H7 (cell line): ENCODE measurements at places on chromosomes 3 and 15. TPM values are rescaled to one million over a fixed set of nuclear protein-coding genes. Genes with fewer than 3 reads are reported as not detected.

C2CD4A gene
- not detected in 2 replicates for total RNA-seq

GRCh38 chr15:78681281-78682003 is 40.4 kb upstream of the CHRNB4 start:
- DNase-seq = no peak

- DNase-seq = no peak
Measured at GRCh38 chr3:133868186-133868585, 27.5 kb downstream of the RAB6B start.

GRCh38 chr15:90560229-90560776 is 30.6 kb downstream of the CRTC3 start:
- DNase-seq = no peak

GRCh38 chr15:77455696-77456321 is 35.1 kb downstream of the HMG20A start:
- DNase-seq = no peak

GRCh38 chr3:74402821-74403220 is 211.6 kb downstream of the CNTN3 start:
- DNase-seq = peak; percentile 2

PLSCR2 gene
- 5.1 TPM in 1 of 2 replicates, not detected in the other for total RNA-seq

MYZAP gene
- 0.35 and 0.81 TPM in 2 replicates for total RNA-seq

DUOXA1 gene
- total RNA-seq = 0.07 TPM in 1 of 2 replicates, not detected in the other

DNA sequence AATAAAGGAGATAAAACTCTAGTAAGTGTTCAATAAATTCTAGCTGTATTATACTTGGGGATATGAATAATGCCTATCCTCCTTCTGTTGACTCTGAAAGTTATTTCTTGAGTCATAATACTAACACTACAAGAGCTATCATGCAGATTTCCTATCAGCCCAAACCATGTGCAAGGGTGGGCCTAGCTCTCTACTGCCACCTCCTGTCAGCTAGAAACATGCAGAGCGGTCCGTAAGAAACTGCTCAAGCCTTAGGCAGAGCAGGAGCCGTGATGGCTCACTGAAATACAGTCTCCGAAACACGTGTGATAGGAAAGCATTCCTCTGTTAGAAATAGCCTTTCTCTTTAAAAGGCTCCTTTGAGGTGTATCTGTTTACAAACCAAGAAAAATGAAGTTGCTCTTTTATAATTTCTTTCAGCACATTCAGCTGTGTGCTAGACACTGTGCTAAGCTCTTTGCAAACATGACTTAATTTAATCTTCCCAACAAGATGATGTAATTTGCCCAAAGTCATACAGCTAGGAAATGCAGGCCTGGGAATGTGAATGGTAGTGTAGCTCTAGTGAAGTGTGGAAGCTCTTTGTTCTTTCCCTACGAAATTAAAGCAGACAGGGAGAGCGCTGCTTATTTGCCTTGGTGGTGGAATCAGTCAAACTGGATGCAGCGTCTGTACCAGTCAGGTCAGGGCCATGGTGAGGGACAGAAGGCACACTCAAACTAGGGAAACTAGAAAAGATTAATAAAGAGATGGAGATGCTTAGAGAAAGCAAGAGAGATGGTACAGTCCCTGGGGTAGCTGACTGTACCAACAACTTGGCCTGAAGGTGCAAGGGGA is 43.1 kb downstream of the MTHFS start:
- DNase-seq = peak; percentile 60

- no peak for DNase-seq
Measured at GRCh38 chr15:49741712-49742111, 120.9 kb downstream of the DTWD1 start.

CRYBG3 gene
- 3.7 and 5.7 TPM in 2 replicates for total RNA-seq

- no peak for DNase-seq
Measured at GRCh38 chr3:132134611-132135010, 99.8 kb upstream of the CPNE4 start.

CGNL1 gene
- 10.6 and 17.0 TPM in 2 replicates for total RNA-seq

DNA sequence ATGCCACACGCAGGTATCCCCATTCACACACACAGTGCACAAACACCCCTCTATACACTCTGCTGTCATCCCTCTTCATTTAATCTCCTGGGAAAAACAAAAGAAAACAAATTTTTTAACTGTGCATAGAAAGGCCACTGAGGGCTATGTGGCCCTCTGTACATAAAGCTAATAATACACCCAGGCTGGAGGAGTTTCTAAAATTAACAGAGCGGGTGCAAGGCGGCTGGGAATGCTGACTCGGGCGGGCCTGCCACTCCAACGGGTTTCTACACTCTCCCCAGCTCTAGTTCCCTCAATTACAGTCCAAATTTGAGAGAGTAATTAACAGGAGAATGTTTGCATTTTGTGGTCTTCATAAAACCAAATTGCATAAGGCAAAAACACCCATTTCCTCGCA is 23.1 kb downstream of the HCN4 start:
- DNase-seq = no peak

DNA sequence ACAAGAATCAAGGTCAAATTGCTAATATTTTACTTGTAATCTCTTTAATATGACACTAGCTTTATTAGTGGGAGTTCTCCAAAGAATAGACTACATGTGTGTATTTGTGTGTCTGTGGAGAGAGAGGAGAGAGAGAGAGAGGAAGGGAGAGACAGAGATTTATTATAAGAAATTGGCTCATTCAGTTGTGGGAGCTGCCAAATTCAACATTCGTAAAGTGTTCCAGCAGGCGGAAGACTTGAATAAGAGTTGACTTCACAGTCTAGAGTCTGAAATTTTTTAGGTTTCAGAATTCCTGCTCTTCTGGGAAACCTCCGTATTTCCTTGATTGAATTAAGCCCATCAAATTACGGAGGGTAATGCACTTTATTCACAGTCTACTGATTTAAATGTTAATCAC is 4.7 kb upstream of the CLDN1 start:
- DNase-seq = no peak

GRCh38 chr3:135078283-135078682 is 283.2 kb downstream of the EPHB1 start:
- DNase-seq = peak; percentile 35

DNA sequence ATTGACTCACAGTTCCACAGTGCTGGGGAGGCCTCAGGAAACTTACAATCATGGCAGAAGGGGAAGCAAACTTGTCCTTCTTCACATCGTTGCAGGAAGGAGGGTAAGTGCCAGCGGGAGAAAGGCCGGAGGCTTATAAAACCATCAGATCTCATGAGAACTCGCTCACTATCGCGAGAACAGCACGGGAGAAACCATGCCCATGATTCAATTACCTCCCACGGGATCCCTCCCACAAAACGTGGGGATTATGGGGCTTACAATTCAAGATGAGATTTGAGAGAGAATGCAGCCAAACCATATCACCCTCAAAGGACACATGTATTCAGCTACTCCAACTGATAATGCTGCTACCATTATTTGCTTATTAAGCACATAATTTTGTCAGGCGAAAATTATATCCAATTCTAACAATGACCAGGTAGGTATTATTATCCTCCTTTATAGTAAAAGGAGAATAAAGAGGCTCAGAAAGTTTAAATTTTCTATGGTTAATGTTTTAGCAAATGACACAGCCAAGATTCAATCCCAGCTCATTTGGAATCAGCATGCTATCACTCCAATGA is 327.2 kb upstream of the CDIN1 start:
- DNase-seq = no peak

GRCh38 chr3:13495921-13496723 is 16.0 kb downstream of the HDAC11 start:
- peak; percentile 85 for DNase-seq
